ENCODE measurements at places on chromosomes 11 and 22.
A peak's percentile ranks its signal among the peaks of the same experiment; 100 is the strongest.

DNA sequence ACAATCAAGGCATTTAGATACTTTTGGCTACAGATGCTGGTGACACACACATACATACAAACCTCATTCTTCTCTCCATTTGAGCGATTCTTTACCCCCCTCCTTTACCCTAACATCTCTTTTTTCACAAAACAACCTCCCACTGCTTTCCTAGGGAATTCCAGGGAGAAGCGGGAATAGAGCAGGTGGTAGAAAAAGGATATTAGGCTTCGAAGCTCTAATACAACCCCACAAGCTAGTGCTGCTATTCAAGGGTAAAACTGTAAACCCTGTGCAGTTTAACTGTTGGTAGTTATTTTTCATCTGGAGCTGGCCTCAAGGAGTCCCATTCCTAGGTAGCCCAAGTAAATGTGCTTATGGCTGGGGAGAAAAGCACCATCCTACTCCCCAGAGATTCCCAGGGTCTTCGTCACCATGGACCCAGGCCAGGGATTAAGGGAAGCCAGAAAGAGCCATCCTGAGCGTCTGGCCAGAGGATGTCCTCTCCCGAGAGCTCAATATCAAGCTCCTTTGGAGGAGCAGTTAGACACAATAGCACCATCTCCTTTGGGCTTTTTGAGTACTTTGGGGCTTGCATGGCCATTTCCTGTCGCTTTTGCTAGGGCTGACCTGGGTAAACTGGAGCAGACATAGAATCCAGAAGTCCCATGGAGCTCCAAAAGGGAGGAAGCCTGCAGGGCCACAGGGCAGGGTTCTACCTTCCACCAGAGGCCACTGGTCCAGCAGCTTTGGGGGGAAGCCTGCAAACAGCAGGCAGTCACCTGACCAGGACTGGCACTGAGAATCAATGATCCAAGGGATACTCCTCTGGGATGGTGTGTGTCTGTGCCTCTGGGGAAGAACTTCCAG is 3.1 kb downstream of the MAML2 start:
- no peak for DNase-seq

- DNase-seq: no peak
These were observed 356 bp upstream of the TTC12 start for GRCh38 chr11:113314065-113314388.

GRCh38 chr11:122843281-122844141 is 5.2 kb downstream of the CRTAM start:
- no peak for DNase-seq

DNA sequence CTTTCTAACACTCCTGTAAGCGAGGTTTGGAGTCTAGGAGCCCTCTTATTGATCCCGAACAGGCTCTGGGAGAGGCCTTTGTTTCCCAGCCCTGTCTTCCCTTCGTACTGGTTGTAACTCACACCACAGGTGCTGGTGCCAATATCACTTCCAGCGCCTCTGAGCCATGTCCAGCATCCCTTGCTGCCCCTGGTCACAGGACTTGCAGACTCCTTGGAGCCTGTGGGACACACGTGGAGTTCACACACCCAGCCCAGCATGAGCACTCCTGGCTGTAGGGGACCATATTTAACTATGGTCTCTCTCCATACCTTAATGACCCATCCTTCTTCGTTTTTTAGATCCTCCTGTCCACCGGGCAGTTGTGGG is 2.2 kb downstream of the ZBTB16 start:
- no peak for DNase-seq

GRCh38 chr22:32218470-32218869 is 13.6 kb upstream of the RFPL2 start:
- DNase-seq: no peak

- no peak for DNase-seq
These were observed 261.9 kb upstream of the PLET1 start for GRCh38 chr11:112522536-112522935.

DNA sequence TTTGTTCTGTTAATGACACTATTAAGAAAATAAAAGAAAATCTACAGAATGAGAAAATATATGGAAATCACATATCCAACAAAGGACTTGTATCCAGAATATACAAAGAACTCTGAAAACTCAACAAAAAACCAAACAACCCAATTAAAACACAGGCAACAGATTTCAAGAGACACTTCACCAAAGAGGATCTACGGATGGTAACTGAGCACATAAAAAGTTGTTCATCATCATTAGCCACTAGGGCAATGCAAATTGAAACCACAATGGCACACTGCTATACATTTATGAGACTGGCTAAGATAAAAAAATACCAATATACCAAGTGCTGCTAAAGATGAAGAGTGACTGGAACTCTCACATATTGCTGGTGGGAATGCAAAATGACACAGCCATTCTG is 34.5 kb upstream of the SLC25A1 start:
- no peak for DNase-seq

DNA sequence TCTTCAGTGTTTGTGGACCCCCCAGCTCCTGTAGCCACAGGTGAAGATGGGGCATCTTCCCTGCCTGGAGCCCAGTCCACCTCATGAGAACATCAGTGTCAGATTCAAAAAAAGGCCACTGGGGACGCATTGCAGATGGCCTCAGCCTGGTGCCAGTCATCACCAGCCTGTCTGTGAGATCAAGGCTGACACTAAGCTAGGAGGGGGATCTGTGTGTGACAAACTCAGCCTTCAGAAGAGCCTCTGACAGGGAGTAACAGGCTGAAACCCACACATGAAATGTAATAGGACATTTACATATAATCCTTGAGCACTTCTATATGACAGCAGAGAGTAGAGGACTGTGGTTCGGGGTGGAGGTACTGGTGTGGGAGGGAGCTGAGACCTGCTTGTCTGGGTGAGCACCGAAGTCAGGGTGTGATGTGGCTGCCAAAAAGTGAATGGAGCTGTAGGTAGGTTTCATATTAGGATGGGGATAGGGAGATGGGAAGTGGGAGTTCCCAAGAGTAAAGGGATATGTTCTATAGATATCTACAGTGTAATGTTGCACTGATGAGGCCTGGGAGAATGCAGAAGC is 20.5 kb upstream of the CCDC134 start:
- no peak for DNase-seq

GRCh38 chr11:103893371-103893770 is 143.1 kb upstream of the DDI1 start:
- no peak for DNase-seq

GRCh38 chr11:103958475-103959215 is 77.8 kb upstream of the DDI1 start:
- no peak for DNase-seq

- DNase-seq: no peak
These were observed 70.2 kb downstream of the NOX4 start for GRCh38 chr11:89420981-89421380.

DNA sequence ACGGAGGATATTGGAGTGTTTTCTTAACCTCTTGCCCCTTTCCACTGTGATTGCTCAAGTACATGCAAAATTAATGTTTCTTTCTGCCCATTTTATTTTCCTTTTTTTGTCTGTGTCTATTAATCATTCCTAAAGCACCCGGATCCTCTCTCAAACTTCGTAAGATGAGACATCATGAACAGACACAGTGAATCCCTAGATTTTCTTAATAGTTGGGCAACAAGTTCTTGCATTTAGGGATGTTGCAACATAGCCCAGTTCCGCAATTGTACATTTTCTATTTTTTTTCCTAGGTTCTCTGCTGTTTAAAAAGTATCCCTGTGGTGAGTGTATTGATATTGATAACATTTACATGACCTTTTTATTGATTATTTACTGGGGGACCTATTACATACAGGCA is 2.9 kb downstream of the FAM111A start:
- DNase-seq: no peak

DNA sequence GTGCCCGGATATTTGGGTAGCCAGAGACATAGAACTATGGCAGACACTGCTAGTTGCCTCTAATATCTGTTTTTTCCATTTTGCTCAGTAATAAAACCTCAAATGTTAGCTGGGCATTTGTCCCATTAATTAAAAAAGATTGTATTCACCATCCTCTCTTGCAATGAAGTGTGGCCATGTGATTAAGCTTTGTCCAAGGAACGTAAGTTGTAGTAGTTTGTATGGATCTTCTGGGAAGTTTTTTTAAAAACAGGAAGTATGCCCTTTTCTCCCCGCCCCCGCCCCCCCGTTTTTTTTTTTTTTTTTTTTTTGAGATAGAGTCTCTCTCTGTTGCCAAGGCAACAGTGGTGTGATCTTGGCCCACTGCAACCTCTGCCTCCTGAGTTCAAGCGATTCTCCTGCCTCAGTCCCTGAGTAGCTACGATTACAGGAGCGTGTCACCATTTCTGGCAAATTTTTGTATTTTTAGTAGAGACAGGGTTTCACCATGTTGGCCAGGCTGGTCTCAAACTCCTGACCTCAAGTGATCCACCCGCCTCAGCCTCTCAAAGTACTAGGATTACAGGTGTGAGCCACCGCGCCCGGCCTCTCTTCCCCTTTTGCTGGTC is 1.7 kb upstream of the TMEM135 start:
- DNase-seq: no peak

- no peak for DNase-seq
These were observed 220.2 kb downstream of the CTTN start for GRCh38 chr11:70618431-70619101.

GRCh38 chr11:2542406-2542805 is 97.6 kb downstream of the KCNQ1 start:
- peak; percentile 71 for DNase-seq

DNA sequence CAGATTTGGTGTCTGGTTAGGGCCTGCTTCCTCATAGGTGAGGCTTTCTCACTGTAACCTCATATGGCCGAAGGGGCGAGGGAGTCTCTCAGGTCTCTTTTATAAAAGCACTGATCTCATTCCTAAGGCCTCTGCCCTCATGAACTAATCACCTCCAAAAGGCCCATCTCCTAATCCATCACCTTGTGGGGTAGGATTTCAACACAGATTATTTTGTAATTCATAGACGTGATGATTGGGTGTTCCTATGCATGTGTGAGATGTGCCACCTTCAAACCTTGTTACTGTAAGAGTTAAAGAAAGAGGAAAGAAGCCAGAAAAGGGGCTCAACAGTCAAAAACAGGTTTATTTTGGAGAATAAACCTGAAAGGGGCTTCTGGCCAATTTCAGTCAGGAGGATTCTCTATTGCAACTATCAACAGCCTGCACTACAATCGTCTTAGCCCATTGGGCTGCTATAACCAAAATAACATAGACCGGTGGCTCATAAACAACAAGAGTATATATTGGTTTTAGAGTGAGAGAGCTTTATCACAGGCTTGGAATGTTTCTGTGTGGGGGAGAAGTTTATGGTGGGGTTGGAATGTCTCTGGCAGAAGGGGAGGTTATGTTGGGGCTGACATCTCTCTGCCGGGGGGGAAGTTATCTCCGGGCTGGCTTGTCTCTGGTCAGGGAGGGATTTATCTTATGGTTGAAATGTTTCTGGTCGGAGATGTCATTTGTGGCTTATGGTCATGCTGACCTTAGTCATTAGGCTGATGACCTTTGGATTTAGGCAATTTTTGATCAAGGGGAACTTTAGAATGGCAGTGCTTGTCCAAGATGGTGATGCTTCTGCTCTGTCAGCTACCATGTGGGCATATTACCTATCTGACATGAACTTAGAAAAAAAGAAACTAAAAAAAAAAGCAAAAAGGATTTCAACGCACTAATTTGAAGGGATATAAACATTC is 35.1 kb downstream of the CSF2RB start:
- DNase-seq: no peak

DNA sequence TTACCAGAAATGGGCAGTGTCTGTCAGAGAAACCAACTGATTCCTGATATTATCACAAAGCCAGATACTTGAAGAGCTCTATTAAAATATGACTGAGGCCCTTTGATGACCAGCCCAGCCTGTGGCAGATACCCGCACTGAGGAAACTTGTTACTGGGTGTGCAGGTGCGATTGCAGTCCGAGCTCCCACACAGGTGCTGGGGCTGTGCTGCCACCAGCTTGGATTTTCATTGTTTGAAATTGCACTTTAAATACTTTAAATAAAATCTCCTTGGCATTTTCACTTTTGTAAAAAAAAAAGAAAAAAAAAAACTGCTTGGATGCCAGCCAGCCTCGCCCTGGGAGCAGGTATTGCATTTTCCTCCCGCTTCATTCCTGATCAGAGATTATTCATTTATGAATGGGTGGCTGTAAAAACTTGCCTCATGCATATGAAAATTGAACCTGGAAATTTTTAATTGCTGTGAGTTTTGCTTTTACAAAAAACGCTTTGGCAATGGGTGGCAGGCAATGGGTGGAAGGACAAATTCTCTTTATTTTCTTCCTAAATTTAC is 21.2 kb downstream of the EHF start:
- no peak for DNase-seq

GRCh38 chr11:98659431-98659830 is 361.3 kb upstream of the CNTN5 start:
- DNase-seq: no peak

DNA sequence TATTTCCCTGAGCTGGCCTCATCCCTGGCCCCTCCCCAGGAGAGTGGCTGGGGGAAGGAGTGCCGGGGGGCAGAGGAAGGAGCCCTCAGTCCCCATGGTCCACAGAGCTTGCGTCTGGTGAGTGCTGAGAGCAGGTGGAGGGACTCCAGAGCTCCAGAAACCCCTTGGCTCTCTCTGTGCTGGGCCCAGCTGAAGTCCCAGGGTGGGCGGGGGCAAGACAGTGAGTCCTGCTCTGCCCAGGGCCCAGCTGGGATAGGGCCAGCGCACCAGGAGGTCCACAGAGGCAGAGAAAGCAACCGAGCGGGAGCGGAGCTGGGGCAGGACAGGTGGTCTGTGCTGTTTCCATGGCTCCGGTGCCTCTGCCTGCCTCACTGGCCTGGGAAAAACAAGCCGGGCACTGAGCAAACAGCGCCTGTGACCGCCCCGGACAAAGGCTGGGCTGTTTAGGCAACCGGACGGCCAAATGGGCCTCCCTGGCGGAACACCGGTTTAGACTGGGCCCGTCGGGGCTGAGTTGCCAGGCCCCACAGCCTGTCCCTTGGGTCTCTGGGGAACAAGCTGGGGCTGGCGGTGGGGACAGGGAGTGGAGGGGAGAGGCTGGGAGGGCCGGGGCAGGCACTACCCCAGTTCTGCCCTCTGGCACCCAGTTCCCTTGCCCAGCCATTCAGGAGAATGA is 34.1 kb upstream of the WNT7B start:
- peak; percentile 88 for DNase-seq

GRCh38 chr11:63845303-63845702 is 6.4 kb downstream of the MARK2 start:
- DNase-seq: no peak

DNA sequence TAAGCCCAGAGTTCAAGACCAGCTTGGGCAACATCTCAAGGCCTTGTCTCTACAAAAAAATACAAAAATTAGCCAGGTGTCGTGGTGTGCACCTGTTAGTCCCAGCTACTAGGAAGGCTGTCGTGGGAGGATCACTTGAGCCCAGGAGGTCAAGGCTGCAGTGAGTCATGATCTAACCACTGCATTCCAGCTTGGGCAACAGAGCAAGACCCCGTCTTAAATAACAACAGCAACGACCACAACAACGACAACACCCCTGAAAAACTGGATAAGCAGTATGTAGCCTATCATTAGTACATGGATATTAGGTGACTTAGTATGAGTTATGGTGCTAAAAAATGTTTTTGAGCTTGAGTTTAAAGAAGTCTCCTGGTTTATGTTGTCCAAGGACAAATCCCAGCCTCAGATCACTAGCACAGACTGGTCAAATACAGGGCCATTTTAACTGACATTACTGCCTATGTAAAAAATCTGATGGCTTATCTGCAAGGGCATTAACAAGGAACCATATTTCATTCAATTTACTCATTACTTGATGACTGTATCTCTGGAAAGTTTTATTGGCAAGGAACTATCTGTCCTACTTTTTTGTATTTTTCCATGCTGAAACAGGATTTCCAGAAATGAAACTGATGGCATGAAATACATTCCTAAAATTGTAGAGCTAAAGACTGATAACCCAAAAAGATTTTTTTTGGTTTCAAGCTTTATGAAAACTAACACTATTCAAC is 23.4 kb downstream of the C2CD3 start:
- no peak for DNase-seq
